ENCODE measurements at places on chromosomes 2 and 18. TPM values are rescaled to one million over a fixed set of nuclear protein-coding genes. Genes with fewer than 3 reads are reported as not detected.

GRCh38 chr18:63159590-63159989 is 160.0 kb downstream of the BCL2 start:
- no peak overlapping the region for H3K27ac ChIP-seq
- H3K36me3 ChIP-seq = no peaks in the 10 kb centered on the region
- DNase-seq = no peak
- H3K27me3 ChIP-seq = no peaks in the 10 kb centered on the region

GRCh38 chr2:137942037-137942832 is 22.0 kb upstream of the HNMT start:
- peak; percentile 37 for DNase-seq
- no peak overlapping the region for H3K27ac ChIP-seq
- no peak overlapping the region for H3K4me3 ChIP-seq
- H3K4me1 ChIP-seq = no peaks in the 10 kb centered on the region

DNA sequence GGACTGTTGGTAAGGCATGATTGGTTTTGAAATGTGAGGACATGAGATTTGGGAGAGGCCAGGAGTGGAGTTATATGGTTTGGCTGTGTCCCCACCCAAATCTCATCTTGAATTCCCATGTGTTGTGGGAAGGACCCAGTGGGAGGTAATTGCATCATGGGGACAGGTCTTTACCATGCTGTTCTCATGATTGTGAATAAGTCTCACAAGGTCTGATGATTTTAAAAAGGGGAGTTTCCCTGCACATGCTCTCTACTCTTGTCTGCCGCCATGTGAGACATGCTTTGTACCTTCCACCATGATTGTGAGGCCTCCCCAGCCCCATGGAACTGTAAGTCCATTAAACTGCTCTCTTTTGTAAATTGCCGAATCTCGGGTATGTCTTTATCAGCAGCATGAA is 5.4 kb downstream of the CMPK2 start:
- no peak overlapping the region for H3K4me3 ChIP-seq
- peaks cover 36% of the 10 kb centered on the region for H3K36me3 ChIP-seq
- no peak overlapping the region for H3K27ac ChIP-seq

GRCh38 chr2:234673961-234674759 is 177.3 kb upstream of the ARL4C start:
- no peak overlapping the region for H3K27ac ChIP-seq
- peak; percentile 74 for DNase-seq
- no peak overlapping the region for H3K4me3 ChIP-seq
- no peaks in the 10 kb centered on the region for H3K27me3 ChIP-seq
- H3K4me1 ChIP-seq = peaks cover under 1% of the 10 kb centered on the region
- H3K36me3 ChIP-seq = no peaks in the 10 kb centered on the region

- H3K27ac ChIP-seq = no peak overlapping the region
- no peak overlapping the region for H3K4me3 ChIP-seq
- DNase-seq = no peak
- no peaks in the 10 kb centered on the region for H3K27me3 ChIP-seq
These were observed 20.2 kb downstream of the CRACDL start for GRCh38 chr2:98915751-98916358.

DNA sequence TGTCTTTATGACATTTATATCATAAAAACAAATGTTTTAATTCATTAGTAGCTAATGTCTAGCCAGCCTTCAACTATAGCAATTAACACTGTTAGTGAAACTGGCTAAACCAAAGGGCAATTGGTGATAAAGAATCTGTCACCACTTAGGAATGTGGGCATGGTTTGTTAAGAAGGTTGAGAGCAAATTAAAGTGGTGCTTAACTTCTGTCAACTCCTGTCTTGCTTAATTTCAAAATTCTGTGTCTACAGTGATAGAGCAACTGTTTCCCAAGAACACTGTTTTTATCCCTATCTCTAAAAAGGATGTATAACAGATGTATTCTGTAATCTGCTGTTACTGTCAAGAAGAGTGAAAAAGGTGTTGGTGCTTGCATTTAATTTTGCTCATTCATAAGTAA is 36.5 kb downstream of the CFAP36 start:
- no peak for DNase-seq
- peaks cover 91% of the 10 kb centered on the region for H3K36me3 ChIP-seq
- H3K4me3 ChIP-seq = no peak overlapping the region
- no peak overlapping the region for H3K27ac ChIP-seq

- no peak for DNase-seq
- no peaks in the 10 kb centered on the region for H3K27me3 ChIP-seq
- H3K36me3 ChIP-seq = no peaks in the 10 kb centered on the region
- no peaks in the 10 kb centered on the region for H3K4me1 ChIP-seq
- H3K4me3 ChIP-seq = no peak overlapping the region
These were observed 194.5 kb upstream of the LRRTM1 start for GRCh38 chr2:80499095-80499494.

- H3K27me3 ChIP-seq = no peaks in the 10 kb centered on the region
- DNase-seq = no peak
- H3K4me3 ChIP-seq = no peak overlapping the region
- H3K36me3 ChIP-seq = no peaks in the 10 kb centered on the region
These were observed 287.4 kb downstream of the PRKCE start for GRCh38 chr2:45938649-45939511.

- no peak overlapping the region for H3K27ac ChIP-seq
- no peak overlapping the region for H3K4me3 ChIP-seq
These were observed 331.8 kb downstream of the KCNJ3 start for GRCh38 chr2:155030296-155030695.

DNA sequence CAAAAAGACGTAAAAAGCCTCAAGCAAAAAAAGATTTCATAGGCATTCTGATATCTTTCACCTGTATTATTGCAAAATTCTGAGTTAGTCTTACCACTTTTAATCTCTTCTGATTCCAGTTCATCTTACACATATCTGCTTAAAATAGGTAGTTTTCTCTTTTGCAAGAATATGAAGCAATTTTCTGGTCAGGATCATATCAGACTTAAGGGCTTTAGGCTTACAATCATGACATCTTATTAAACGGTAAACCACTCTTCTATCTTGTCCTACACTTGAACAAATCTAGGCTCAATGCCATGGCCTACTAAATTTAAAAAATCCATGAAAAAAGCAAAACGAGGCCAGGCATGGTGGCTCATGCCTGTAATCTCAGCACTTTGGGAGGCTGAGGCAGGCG is 50.1 kb upstream of the GAREM1 start:
- no peak for DNase-seq
- H3K36me3 ChIP-seq = no peaks in the 10 kb centered on the region
- no peak overlapping the region for H3K4me3 ChIP-seq
- H3K4me1 ChIP-seq = no peaks in the 10 kb centered on the region

DNA sequence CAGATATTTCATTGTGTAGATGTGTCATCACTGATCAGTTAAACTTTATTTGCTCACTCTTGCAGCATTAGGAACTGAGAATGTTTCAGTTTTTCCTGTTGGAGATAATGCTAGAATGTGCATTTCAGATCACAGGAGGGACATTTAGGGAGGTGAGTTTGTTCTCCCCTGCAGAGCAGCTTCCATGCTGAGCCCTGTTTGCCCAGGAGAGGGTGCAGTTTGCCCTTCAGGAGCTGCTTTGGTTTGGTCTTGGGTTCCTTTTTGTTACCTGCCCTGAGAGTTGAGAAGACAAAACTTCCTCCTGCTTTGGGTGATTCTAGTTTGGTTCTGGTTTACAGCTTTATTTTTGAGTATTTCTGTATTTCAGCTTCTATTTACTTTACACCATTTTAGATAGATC is 49.9 kb downstream of the DGKD start:
- H3K27ac ChIP-seq = no peak overlapping the region
- H3K36me3 ChIP-seq = peaks cover 19% of the 10 kb centered on the region
- no peak overlapping the region for H3K4me3 ChIP-seq

- DNase-seq = no peak
- no peaks in the 10 kb centered on the region for H3K27me3 ChIP-seq
- no peak overlapping the region for H3K27ac ChIP-seq
- no peak overlapping the region for H3K4me3 ChIP-seq
- H3K4me1 ChIP-seq = no peaks in the 10 kb centered on the region
These were observed 234.0 kb downstream of the EPHA4 start for GRCh38 chr2:221337957-221338685.

DNA sequence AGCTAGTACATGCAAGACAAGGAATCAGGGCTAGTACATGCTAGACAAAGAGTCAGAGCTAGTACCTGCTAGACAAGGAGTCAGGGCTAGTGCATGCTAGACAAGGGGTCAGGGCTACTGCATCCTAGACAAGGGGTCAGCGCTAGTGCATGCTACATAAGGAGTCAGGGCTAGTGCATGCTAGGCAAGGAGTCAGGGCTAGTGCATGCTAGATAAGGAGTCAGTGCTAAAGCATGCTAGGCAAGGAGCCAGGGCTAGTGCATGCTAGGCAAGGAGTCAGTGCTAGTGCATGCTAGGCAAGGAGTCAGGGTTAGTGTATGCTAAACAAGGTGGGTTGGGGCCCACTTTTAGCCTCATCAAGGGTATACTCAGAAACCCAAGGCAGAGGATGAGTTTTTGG is 90.1 kb upstream of the FAM136A start:
- DNase-seq = peak; percentile 86
- H3K27me3 ChIP-seq = no peaks in the 10 kb centered on the region
- no peak overlapping the region for H3K27ac ChIP-seq
- no peaks in the 10 kb centered on the region for H3K4me1 ChIP-seq
- no peak overlapping the region for H3K4me3 ChIP-seq
- no peaks in the 10 kb centered on the region for H3K36me3 ChIP-seq

Gene CNTNAP5
- total RNA-seq = not detected

Gene MLPH
- 7.7 TPM for total RNA-seq

Gene G6PC2
- not detected for total RNA-seq

Gene NAPG
- 35.8 TPM for total RNA-seq

Measured in esophagus muscularis mucosa (tissue), 4 donors.